ENCODE measurements at places on chromosomes 11 and 22.

DNA sequence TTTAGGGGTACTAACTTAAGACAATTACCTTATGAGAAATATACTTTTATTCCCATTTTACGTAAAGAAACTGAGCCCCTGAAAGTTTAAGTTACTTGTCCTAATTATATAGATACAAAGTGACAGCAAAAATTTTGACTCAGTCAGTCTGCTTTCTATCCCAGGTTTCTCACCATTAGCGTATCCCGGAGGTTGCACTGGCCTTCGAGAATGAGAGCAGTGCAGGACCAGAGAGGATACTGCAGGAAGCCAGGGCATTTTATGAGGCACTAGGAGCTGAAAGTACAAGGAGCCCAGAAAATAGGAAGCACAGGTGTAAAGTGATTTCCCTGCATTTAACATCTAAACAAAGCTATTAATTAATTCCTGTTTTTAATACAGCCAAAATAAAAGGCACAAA, 55.4 kb downstream of the GRIA4 start:
- no peaks in the 10 kb centered on the region for H3K27me3 ChIP-seq
- no peaks in the 10 kb centered on the region for H3K4me1 ChIP-seq
- H3K27ac ChIP-seq = no peak overlapping the region
- H3K4me3 ChIP-seq = no peak overlapping the region
- DNase-seq = no peak

DNA sequence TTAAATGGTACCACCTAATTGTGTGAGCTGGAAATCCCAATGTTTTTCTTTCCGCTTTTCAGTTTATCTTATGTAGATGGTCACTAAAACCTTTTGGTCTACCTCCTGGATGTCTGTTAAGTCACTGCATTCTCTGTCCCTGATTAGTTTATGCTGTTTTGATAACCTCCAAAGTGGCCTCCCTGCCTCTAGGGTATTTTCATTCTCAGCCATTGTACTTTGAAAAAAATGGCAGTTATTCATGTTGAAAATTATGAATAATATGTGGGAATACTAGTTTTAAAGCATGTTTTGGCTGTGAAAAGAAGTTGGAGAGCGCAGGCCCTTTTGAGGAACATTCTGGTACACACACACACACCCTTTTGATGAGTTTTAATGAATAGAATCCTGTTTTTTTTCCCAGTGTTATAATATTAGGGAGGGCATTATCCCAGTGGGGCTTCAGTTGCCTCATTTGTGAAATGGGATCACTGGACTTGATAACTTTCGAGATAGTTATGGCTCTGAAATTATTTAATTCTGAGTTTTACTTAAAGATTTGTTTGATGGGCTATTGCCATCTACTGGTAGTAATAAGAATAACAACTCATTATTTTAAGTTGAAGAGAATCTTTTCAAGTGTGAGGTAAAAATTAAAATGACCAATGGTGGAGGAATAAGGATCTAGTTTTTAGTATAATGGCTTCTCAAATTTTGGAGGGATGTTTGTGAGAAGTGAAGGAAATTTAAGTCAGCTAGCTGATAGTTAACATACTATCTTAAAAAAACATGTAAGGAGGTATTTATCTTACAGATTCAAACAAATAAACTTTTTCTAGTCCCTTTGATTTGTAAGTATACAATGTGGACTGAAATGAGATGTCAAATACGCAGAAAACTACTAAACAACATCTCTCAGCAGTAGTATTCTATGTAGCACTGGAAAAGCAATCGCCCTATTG, 3.9 kb downstream of the FDX1 start:
- peaks cover 73% of the 10 kb centered on the region for H3K4me1 ChIP-seq
- H3K4me3 ChIP-seq = no peak overlapping the region
- no peak overlapping the region for H3K27ac ChIP-seq
- H3K36me3 ChIP-seq = peaks cover 35% of the 10 kb centered on the region
- DNase-seq = no peak

DNA sequence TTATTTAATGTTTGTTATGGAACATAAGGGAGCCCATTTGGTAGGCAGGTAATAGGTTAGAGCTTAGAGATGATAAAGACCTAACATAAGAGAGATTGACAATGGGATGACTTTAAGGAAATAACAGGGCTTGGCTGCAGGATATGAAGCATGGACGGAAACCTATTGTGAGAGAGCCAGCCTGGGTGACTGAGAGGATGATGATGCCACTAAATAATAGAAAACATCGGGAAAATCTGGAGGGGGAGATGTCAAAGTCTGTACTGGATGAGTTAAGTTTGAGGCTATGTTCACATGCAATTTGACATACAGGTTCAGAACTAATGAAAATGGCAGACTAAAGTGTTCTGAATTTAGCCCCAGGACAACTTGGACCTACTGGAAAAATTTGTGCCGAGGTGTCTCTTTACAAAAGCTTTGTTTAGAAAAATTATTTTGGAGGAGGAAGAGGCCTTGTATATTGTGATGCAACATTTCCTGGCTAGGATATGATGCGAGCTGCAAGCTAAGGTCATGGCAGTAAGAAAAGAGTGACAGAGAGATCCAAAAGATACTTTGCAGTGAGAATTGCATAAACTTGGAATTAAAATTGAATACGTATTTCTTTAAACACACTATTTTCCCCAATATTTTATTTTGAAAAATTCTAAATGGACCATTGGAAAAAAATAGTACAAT, 339.3 kb upstream of the PLET1 start:
- peaks cover 4% of the 10 kb centered on the region for H3K4me1 ChIP-seq
- H3K4me3 ChIP-seq = no peak overlapping the region
- DNase-seq = no peak
- no peak overlapping the region for H3K27ac ChIP-seq
- H3K27me3 ChIP-seq = peaks cover 12% of the 10 kb centered on the region

DNA sequence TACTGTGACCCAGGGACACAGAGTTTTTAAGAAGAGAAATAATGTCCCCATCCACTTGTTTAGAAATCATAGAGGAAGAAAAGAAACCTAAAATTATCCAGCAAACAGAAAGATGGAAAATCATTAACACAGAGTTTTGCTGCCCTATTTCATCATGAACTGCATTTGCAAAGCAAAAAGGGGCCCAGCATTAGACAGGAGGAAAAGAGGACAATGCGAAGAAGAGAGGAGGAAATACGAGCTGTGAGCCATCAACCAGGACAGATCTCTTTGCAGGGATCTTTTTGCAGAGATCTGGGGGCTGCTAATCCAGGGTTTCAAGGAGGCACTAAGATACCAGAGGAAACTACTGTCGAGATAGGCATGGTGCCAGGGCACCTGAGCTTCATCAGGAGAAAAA, 14.4 kb upstream of the NCAM1 start:
- no peaks in the 10 kb centered on the region for H3K4me1 ChIP-seq
- peaks cover 29% of the 10 kb centered on the region for H3K27me3 ChIP-seq
- H3K27ac ChIP-seq = no peak overlapping the region
- H3K36me3 ChIP-seq = no peaks in the 10 kb centered on the region
- no peak overlapping the region for H3K4me3 ChIP-seq
- DNase-seq = no peak

GRCh38 chr11:44223238-44223637, 86.7 kb downstream of the ALX4 start:
- H3K4me1 ChIP-seq = peaks cover 19% of the 10 kb centered on the region
- H3K36me3 ChIP-seq = peaks cover 27% of the 10 kb centered on the region
- no peaks in the 10 kb centered on the region for H3K27me3 ChIP-seq
- H3K27ac ChIP-seq = no peak overlapping the region
- H3K4me3 ChIP-seq = no peak overlapping the region

DNA sequence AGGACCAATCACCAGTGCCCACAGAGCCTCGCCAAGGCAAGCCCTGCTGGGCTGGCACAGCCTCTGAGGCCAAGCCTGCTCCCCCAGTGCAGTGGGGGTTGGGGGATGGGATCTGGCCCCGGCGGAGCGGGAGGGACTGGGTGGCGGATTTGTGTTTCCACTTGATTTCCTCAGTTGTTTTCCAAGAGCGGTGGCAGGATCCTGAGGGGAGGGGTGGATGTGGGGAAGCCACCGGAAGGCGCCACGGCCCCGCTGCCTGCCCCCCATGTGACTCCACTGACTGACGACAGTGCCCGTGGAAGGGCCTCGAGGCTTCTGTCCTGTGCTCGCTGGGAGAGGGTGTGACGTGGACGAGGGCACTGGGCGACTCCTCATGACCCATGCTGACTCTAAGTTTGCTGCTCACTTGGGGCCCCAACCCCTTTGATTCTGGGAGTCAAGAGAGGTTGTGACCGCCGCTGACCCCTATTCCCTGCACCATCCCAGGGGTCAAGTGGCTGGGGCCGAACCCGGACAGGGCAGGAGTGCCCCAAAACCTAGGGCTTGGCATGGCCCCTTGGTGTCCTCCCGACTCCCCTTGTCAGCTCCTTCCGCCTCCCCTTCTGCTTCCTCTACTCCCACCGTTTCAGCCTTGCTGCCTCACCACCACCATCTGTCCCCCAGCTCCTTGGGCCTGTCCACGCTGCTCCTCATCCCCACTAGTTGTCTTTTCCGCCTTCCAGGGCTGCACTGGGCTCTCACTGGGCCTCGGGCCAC, 23.5 kb upstream of the PICK1 start:
- H3K4me3 ChIP-seq = no peak overlapping the region
- DNase-seq = no peak
- H3K4me1 ChIP-seq = no peaks in the 10 kb centered on the region
- no peaks in the 10 kb centered on the region for H3K36me3 ChIP-seq

DNA sequence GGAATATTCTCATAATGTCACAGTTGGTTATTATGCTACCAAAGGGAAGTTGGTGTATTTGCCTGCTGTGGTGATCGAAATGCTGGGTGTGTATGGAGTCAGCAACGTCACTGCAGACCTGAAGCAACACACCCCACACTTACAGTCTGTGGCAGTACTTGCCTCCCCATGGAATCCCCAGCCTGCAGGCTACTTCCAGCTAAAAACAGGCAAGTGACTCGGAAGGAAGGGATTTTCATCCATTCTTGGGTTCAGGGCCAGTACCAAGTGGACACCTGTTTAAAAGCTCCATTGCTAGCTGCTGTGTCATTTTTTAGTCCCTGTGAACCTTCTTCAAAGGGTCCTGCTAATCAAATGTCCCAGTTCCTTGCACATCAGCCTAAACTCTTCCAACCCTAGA, 149.6 kb downstream of the C11orf91 start:
- H3K4me3 ChIP-seq = no peak overlapping the region
- H3K27ac ChIP-seq = no peak overlapping the region
- DNase-seq = no peak
- no peaks in the 10 kb centered on the region for H3K4me1 ChIP-seq
- no peaks in the 10 kb centered on the region for H3K36me3 ChIP-seq
- H3K27me3 ChIP-seq = peaks cover 39% of the 10 kb centered on the region

DNA sequence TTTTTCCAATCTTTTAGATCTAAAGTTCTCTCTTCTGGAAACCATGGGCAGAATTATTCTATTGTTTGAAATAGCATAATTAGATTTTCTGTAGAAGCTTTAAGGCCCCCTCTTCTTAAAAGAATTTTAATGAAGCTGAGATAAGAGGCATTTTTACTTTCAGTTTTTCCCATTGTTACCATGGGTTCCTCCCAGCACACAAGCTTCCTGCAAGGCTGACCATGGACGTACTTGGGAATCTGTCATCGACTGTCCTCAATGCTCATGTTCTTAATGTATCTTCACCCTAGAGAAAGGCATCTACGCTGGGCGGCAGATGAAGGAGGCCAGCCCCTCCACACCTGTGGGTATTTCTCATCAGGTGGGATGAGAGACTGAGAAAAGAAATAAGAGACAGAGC, 11.1 kb downstream of the OR52K2 start:
- H3K4me1 ChIP-seq = peaks cover 6% of the 10 kb centered on the region
- no peak overlapping the region for H3K4me3 ChIP-seq
- no peaks in the 10 kb centered on the region for H3K36me3 ChIP-seq
- peaks cover 35% of the 10 kb centered on the region for H3K27me3 ChIP-seq
- DNase-seq = no peak

DNA sequence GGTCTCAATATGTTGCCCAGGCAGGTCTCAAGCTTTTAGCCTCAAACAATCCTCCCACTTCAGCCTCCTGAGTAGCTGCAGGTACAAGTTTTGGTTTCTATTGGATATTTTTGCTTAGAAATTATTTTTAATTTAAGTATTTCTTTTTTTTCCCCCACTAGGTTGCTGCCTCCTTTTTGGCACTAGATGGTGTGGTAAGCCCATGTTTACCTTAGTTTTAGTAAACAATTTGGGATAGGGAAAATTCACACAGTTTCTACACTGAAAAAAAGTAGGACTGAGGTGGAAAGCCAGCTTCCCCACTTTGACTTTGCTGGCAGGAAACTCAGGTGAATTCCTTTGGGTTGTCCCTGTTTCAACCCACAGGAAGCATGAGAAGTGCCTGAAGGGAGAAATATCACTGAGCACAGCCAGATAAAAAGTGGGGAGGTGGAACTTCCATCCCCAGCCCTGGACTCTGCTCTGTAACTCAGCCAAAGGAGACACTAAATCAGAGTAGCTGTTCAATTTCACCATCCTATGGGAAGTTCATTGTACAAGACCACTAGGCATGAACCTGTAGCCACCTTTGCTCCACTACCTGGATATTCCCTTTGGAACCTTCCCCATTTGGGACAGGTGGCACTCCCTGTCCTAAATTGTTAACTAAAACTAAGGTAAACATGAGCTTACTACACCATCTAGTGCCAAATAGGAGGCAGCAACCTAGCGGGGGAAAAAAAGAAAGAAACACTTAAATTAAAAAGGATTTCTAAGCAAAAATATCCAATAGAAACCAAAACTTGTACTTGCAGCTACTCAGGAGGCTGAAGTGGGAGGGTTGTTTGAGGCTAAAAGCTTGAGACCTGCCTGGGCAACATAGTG, 154.4 kb upstream of the FAT3 start:
- H3K27me3 ChIP-seq = no peaks in the 10 kb centered on the region
- H3K27ac ChIP-seq = no peak overlapping the region
- DNase-seq = no peak

DNA sequence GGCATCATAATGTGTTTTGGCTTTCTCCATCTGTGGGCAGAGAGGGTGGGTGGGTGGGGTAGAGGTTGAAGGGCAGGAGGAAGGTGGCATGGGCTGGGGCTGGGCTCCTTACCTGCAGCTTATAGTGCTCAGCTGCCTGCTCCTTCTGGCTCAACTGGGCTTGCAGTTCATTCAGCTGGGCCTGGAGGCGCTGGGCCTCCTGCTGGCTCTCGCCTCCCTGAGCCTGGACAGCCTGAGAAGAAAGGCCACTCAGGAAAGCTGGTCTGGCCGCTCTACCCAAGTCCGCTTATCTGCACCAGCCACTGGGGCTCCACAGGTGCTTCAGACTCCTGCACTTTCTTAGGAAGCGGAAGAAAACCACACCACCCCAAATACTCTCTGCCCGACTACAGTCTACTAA, 10.4 kb downstream of the IL18BP start:
- H3K27me3 ChIP-seq = no peaks in the 10 kb centered on the region
- H3K4me1 ChIP-seq = no peaks in the 10 kb centered on the region
- no peak overlapping the region for H3K4me3 ChIP-seq

DNA sequence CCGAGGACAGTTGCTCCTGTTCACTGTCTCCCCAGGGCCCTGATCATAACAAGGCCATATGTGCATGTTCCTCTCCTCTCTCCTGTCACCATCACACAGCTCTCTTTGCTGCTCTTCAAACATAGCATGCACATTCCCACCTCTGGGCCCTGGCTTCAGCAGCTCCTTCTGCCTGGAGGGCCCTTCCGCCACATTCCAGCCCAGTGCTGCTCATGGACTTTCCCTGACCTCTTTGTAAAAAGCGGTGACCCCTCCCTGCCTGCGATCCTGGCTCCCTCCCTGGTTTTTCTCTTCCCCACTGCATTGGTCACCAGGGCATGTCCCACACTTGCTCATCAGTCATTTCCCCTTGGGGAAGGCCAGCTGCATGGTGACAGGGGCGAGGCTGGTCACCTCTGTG, 98.2 kb downstream of the MYO18B start:
- H3K4me3 ChIP-seq = no peak overlapping the region
- H3K4me1 ChIP-seq = no peaks in the 10 kb centered on the region
- peaks cover 7% of the 10 kb centered on the region for H3K27me3 ChIP-seq

Measured in activated T-cell treated with anti-CD3 and anti-CD28 coated beads, Interleukin-2, amount 50 U/mL, for 24 hours (primary cell).